Activated T-cell treated with anti-CD3 and anti-CD28 coated beads, Interleukin-2, amount 50 U/mL, for 4 hours (primary cell): ENCODE measurements at places on chromosomes 3 and 15. TPM values are rescaled to one million over a fixed set of nuclear protein-coding genes. Genes with fewer than 3 reads are reported as not detected.
A peak's percentile ranks its signal among the peaks of the same experiment; 100 is the strongest.

Gene PRR20G
- not detected for total RNA-seq

DNA sequence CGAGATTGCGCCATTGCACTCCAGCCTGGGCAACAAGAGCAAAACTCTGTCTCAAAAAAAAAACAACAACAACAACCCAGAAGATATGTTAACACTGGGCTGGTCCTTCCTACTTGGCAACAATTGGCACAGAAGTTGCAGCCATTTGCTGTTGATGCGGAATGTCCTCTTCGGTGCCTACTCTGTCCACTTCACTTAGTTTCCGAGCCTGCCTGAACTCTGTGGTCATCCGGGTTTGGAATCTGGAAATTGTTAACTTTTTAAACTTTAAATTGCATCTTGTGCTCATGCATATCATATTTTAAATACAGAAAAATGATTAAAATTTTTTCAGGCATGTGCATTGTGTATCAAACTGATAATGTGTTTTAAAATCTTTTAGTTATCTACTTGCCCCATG, 81.5 kb downstream of the FNDC3B start:
- no peak for DNase-seq

DNA sequence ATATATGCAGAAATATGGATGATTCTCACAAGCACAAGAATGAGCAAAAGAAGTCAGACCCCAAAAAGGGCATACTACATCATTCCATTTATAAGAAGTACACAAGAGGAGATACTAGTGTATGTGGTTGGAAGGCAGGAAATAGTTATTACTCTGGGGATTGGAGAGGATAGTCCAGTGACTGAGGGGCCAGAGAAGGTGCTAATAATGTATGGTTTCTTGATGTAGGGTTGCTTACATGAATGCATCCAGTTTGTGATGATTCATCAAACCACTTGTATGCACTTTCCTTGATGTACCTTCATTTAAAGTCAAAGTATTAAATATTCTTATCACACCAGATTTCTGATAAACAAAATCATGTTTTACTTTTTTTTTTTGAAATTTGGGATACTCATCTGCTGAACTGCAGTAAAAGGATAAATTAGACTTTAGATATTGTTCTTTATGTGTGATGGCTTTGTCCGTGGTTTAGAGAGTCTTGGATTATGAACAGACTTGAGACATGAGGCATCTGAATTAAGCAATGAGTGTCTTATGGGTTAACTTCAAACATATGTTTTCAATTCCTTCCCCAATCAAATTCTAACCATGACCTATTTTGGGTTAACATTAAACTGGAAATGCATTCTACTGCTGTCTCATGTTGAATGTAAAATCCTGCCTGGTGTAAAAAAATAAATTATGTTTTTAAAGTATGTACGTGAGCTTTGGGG, 171.2 kb downstream of the SEMA6D start:
- DNase-seq, result no peak

DNA sequence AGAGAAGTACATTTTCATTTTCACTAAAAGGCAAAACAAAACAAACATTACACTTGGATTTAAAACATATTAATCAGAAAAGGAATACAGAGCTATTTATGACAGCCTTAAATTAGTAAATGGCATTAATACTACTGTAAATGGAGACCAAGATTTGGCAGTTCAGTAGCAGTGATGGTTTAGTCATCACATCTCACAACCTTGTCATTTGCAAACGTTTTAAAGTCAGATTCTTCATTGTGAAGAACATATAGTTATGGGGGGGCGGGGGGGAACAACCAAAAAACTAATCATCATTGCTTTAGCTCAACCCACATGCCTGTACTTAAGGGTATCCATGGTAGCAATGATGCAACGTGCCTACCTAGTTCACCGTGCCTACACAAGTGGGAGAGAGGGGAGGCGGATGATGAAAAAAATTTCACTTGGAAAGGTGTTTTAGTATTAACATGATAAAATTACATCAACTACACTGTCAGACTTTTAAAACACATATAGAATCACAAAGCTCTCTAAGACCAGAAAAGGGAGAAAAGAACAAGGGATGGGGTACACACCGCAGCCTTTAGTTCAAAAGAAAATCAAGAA, 40.1 kb downstream of the DLG1 start:
- DNase-seq, result no peak

DNA sequence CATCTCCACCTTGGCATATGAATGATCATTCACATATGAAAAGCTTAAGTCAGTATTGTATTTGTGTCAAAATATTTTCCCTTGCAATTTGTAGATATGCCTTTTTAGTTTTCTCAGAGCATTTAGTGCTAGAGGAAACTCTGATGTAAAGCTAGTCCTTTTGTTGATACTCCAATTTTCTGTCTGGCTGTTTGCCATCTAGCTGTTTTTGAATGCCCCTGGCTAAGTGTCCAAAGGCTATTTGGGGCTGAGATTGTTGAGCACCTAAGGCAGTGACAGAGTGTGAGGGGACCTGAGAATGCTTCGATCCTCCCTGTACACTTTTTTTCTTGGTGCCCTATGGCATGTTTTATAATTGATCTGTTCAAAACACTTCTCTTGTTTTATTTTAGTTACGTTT, 3.1 kb downstream of the SLC51B start:
- DNase-seq, result no peak

DNA sequence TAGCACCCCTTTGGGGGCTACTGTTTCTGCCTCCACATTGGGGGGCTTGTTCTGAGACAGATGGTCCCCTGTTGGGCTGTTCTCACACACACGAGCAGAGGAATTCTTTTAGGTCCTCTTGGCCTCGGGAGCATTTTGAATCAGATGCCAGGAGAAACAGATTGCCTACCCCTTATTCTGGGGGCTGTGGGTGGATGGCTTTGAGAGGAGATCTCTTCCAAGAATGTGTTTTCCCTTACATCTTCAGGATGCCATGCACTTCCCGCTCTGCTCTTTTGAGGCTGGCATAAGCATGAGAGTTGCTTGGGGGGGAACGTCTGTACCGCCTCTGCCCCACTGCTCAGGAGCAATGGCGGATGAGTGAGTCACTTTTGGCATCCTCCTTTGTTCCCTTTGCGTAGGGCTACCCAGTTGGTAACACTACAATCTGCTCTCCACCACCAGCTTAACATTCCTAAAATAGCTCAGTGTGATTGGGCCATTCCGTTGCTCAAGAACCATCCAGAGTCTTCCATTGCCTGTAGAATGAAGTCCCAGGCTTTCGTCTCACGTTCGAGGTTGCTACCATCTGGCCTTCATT, 154.4 kb downstream of the RPLP1 start:
- DNase-seq, result no peak

DNA sequence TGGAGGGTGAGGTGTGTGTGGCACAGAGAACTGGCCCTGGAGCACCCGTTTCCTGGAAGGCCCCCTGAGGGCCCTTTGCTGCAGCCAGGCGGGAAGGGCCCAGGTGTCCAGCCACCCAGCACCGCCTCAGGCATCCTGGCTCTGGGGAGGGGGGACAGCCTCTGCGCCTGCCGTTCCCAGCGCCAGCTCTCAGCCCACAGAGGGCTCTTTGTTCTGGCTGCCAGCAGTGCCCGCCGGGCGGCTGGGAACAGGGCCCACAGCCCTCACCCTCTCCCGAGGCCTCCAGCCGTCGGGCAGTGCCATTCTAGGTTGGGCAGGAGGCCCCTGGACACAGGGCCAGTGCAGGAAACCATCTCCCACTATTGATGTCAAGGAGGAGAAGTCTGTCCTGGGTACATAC, 8.3 kb downstream of the SLC38A3 start:
- no peak for DNase-seq

DNA sequence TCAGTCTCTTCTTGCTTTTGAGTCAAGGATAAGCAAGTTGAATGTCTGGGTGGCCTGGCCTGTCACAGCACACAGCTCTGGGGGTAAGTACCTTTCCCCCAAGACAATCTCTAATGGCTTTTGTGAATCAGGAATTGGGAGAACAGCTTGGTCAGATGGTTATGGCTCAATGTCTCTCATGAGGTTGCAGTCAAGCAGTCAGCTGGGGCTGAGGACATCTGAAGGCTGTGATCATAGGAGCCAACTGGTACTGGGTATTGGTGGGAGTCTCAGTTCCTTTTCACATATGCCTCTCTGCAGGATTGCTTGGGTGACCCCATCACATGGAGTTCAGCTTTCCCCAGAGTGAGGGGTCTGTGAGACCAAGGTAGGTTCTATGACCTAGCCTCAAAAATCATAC, 33.0 kb upstream of the TMEM158 start:
- DNase-seq, result no peak

Gene PLSCR2
- total RNA-seq, result not detected

DNA sequence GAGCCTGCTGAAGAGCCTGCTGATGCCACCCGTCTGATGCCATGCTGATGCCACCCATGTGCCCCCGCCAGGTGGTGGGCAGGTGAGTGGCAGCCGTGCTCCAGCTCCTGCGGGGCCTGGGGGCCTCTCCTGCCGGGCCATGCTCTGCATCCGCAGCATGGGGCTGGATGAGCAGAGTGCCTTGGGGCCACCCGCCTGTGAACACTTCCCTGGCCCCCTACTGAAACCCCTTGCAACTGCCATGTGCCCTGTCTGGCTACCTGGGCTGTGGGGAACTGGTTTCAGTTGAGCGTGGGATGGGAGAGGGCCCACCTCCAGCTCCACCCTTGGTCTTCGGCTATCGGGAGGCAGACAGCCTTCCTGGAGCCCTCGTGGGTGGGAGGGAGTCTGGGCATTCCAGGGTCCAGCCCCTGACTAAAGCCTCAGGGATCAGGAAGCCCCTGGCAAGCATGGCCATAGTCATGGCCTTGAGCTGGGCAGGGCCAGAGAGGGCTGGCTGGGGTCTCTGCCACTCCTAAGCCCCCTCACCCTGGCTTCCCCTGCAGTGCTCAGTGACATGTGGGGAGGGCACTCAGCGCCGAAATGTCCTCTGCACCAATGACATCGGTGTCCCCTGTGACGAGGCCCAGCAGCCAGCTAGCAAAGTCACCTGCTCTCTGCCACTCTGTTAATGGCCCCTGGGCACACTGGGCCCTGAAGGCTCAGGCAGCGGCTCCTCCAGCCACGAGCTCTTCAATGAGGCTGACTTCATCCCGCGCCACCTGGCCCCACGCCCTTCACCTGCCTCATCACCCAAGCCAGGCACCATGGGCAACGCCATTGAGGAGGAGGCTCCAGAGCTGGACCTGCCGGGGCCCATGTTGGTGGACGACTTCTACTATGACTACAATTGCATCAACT, 92.2 kb downstream of the TBC1D2B start:
- DNase-seq, result no peak

Gene KNL1
- 4.1 TPM for total RNA-seq

Gene SOX14
- not detected for total RNA-seq

GRCh38 chr3:111548092-111548491, 6.1 kb downstream of the CD96 start:
- DNase-seq, result no peak

Gene CATSPER2
- total RNA-seq, result 3.9 TPM

Gene PCLAF
- 20.8 TPM for total RNA-seq

- DNase-seq, result no peak
Measured at GRCh38 chr3:107740992-107741896, 218.5 kb downstream of the BBX start.

- peak; percentile 34 for DNase-seq
Measured at GRCh38 chr3:149971403-149972075, 844 bp upstream of the PFN2 start.

Gene CHL1
- not detected for total RNA-seq

Gene CP
- total RNA-seq, result 0.43 TPM

GRCh38 chr3:115293321-115293720, 146.2 kb upstream of the ZBTB20 start:
- DNase-seq, result no peak

DNA sequence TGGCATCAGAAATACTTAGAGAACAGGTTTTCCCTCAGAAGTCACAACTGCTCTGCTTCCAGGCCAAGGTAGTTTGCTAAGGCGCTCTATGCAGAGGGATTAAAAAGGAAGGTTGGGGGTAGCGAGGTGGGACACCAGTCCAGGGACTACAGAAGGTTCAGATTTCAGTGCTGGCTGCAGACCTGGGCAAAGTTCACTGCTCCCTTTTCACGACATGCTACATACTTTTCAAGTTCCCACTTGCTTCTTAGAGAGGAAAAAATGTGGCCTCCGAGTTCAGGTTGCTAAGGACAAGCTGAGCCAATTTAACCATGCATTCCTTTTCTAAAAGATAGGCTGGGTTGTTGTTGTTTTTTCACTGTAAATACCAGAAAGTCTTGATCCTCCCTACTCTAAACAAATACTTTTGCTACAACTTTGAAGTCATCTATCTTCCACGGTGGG, 158.6 kb upstream of the NR2F2 start:
- no peak for DNase-seq

GRCh38 chr15:40693904-40694687, 878 bp upstream of the RAD51 start:
- DNase-seq, result no peak

Gene SELENOS
- 55.2 TPM for total RNA-seq

Gene ROBO2
- total RNA-seq, result not detected

GRCh38 chr15:33032053-33032452, 162.5 kb downstream of the FMN1 start:
- no peak for DNase-seq

DNA sequence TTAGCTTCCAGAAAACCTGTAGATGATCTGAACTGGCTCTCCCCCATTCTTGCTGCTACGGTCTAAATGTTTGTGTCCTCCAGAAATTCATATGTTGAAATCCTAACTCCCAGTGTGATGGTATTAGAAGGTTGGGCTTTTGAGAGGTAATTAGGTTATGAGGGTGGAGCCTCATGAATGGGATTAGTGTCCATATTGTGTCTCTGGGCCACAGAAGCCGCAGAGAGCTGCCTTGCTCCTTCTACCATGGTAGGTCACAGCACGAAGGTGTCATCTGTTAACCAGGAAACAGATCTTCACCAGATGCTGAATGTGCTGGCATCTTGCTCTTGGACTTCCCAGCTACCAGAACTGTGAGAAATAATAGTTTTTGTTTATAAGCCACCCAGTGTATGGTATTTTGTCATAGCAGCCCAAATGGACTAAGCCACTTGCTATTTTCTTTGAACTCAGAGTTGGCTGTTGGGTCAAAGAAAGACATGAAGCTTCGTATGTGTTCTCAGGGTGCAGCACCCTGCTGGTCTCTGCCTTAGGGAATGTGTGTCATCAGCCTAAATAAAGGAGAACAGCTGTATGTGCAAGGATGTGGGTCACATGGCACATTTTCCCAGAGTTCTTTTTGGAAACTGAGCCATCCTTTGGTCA, 317.5 kb upstream of the SLCO3A1 start:
- no peak for DNase-seq

- no peak for DNase-seq
Measured at GRCh38 chr3:54530944-54531343, 396.9 kb downstream of the LRTM1 start.

Gene LINGO1
- total RNA-seq, result not detected

GRCh38 chr3:103866113-103866512, 1431.3 kb downstream of the ZPLD1 start:
- no peak for DNase-seq

- no peak for DNase-seq
Measured at GRCh38 chr3:121835465-121835801, 424 bp downstream of the EAF2 start.

GRCh38 chr3:11499144-11499543, 144.6 kb downstream of the VGLL4 start:
- no peak for DNase-seq

Gene ZWILCH
- 32.8 TPM for total RNA-seq

Gene FBXO45
- total RNA-seq, result 21.4 TPM
